ENCODE measurements at places on chromosomes 6 and 20. TPM values are rescaled to one million over a fixed set of nuclear protein-coding genes. Genes with fewer than 3 reads are reported as not detected.

RWDD2A gene
- total RNA-seq = 3.0 TPM

HMGA1 gene
- total RNA-seq = 113 TPM

SLC26A8 gene
- not detected for total RNA-seq

AVP gene
- total RNA-seq = not detected

APOBEC2 gene
- total RNA-seq = not detected

SNAP91 gene
- not detected for total RNA-seq

SLC12A5 gene
- total RNA-seq = under 0.01 TPM

DNAH8 gene
- total RNA-seq = under 0.01 TPM

BPI gene
- 0.32 TPM for total RNA-seq

AGPAT4 gene
- total RNA-seq = 10.2 TPM

MCCD1 gene
- not detected for total RNA-seq

ID4 gene
- 14.2 TPM for total RNA-seq

PRR18 gene
- total RNA-seq = not detected

GPLD1 gene
- under 0.01 TPM for total RNA-seq

C6orf58 gene
- not detected for total RNA-seq

WDR27 gene
- 13.7 TPM for total RNA-seq

RBM39 gene
- 335 TPM for total RNA-seq

SLC52A3 gene
- not detected for total RNA-seq

CAGE1 gene
- total RNA-seq = under 0.01 TPM

BPIFA1 gene
- not detected for total RNA-seq

CRISP3 gene
- total RNA-seq = not detected

FOXP4 gene
- total RNA-seq = 1.1 TPM
